ENCODE measurements at places on chromosomes 1 and 21.

- DNase-seq, result peak; percentile 82
Observed at GRCh38 chr1:26697978-26698849, 2.4 kb downstream of the ARID1A start.

DNA sequence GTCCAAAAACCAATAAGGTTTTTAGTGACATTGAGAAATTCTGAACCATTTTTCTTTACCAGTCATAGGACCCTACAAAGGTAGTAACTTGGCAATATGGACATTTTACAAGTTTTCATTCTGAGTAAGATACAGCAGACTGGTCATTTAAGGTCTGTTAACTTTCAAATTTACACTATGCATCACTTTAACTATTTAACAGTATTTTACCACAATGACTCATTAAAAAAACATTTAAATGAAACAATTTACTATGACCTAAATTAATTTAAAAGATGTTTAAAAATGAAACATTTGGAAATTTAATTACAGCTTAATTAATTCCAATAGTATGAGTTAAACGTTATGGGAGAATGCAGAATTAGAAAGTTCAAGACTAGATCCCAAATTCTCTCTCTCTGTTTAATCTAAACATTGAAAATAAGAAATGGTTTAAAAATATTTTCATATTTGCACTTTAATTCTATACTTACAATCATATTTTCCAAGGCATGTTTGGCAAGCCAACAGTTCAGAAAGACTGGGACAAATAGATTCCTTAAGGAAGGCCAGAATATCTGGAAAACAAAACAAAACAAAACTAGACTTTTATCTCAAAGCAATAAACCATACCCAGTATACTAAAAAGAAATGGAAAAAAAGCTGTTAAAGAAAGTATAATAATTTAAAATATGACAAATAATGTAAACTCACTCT is 140.9 kb downstream of the KCNT2 start:
- no peak for DNase-seq

DNA sequence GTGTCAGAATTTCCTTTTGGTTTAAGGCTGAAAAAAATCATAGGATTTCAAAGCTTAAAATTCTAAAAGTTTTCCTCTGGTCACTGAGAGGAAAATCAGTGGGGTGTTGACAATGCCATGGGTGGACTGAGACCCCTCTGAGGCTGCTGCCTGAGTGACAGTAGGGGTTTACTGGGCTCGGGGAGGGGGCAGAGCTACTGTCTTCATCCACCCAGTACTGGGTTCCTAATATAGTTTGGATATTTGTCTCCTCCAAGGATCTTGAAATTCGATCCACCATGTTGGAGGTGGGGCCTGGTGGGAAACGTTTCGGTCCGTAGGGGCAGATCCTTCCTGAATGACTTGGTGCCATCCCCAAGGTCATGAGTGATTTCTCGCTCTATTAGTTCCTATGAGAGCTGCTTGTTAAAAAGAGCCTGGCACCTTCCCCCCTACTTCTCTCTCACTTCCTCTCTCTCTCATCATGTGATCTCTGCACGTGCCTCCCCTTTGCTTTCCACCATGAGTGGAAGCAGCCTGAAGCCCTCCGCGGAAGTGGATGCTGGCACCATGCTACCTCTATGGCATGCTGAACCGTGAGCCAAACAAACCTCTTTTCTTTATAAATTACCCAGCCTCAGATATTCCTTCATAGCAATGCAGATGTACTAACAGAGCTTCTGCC is 72.3 kb downstream of the MAP10 start:
- no peak for DNase-seq

- peak; percentile 37 for DNase-seq
Observed at GRCh38 chr1:154404984-154405746, at the start of gene IL6R. IL6R (plus strand) TSS chr1:154405343; CDS start chr1:154405630, 287 bp downstream.

GRCh38 chr1:200363264-200363933 is 46.4 kb downstream of the ZNF281 start:
- DNase-seq, result no peak

GRCh38 chr1:226884116-226884625 is 13.8 kb downstream of the PSEN2 start:
- DNase-seq, result no peak

GRCh38 chr1:33347650-33347992 is 26.7 kb upstream of the A3GALT2 start:
- DNase-seq, result peak; percentile 57

DNA sequence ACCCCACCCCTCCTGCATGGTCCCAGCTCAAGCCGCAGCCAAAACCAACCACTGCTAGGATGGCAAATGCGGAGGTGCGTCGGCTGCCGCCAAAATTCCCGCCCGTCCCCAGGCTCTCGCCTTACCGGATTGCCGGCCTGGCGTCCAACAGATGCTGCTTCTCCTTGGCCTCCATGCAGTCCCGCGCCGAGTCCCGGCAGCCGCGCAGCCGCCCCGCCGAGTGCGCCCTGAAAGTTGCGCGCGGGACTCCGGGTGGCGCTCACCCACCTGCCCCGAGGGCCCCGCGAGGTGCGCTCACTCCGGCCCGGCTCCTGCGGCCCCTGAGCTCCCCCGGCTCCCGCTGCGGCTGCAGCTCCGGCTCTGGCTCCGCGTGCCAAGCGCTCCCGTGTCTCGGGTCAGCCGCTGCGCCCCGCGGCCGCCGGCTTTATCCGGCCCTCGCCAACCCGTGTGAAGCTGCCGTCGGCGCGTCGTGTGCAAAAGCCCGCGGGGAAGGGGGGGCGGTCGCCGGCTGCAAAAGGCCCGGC is at the start of gene SLC30A2:
SLC30A2 (minus strand) TSS at position 397 of the 524 bp plus-strand sequence; CDS start at position 175, 222 bp downstream.
- no peak for DNase-seq

GRCh38 chr1:156510709-156511108 is 10.1 kb upstream of the MEF2D start:
- DNase-seq, result no peak

DNA sequence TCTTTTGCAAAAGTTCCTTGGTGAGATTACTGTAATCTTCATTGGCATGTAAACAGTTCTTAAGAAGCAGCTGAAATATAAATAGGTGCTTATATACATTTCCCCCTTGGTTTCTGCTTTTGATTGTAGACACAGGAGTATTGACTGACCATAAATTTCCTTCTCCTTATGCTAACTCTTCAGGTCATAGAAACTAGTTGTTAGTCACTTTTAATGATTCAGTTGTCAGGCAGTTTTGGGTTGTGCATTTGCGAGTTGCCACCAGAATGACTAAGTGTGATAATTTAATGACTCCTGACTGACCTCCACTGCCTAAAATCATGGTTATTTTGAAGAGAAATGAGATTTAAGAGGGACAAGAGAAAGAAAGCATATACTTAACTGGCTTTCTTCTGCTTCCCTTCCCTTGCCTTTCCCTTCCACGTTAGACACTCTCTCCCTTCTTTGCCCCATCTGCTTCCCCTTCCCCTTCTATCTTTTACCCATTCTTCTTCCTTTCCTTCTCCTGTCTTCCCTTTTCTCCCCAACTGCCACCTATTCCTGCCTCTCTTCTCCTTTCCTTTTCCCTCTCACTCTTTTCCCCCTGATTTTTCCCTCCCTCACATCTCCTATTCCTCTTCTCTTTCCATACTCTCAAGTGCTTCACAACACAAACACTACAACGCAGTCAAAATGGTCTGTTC is 12.3 kb downstream of the ZMPSTE24 start:
- no peak for DNase-seq

GRCh38 chr1:160640359-160641123 is 6.3 kb downstream of the SLAMF1 start:
- DNase-seq, result no peak

DNA sequence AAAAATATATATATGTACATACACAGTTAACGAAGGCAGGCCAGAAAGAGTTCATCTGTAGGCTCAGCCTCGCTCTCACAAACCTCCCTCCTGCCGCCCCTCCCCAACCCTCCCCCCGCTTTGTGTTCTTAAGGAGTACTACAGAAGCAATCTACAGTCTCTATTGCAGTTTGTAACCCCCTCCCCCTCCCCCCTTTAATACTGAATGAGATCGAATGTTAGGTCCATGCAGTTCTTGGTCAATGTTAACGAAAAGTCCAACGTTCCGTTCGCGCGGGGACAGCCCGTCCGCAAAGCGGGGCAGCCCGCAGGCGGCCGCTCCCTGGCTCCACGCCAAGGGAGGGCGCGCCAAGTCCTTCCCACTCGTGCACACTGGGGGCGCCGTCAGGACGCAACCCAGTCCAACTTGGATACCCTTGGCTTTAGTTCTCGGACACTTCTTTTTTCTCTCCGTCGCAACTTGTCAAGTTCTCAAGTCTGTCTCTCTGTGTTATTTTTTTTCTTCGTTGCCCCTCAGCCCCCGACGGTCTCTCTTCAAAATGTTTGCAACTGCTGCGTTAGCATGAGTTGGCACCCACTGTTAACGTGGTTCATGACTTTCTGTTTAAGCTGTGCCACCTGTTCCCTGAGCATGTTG is 2.2 kb downstream of the JUN start:
- peak; percentile 52 for DNase-seq

DNA sequence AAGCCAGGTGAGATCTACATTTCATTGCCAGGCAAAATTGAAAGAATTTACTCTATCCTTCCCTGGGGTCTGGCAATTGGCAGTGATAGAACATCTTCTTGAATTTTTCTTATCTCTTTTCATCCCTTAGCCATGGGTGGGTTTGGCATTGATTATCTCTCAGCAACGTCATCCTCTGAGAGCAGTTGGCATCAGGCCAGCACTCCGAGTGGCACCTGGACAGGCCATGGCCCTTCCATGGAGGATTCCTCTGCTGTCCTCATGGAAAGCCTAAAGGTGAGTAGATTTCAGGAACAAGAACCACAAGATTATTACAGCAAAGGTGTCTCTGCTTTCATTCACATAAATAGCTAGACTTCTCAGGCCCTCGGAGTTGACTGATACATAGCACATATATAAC is 39.3 kb downstream of the NCF2 start:
- no peak for DNase-seq

DNA sequence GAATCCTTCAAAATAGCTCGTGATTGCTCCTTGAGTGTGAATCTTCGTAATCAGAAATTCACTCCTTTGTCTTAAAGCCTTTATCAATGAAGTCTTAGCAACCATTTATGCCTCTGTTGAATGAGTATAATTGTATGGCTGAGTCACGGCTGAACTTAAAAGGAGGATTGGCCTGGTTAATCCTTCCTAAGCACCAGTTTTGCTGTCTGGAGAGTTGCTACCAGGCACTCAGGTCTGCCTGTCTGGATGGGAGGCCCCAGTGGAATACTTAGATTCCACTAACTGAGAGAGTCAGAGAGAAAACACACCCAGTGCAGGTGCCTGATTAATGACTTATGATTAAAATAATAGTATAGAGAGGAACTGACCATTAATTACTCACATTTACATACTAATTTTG is 7.6 kb upstream of the HHAT start:
- no peak for DNase-seq

DNA sequence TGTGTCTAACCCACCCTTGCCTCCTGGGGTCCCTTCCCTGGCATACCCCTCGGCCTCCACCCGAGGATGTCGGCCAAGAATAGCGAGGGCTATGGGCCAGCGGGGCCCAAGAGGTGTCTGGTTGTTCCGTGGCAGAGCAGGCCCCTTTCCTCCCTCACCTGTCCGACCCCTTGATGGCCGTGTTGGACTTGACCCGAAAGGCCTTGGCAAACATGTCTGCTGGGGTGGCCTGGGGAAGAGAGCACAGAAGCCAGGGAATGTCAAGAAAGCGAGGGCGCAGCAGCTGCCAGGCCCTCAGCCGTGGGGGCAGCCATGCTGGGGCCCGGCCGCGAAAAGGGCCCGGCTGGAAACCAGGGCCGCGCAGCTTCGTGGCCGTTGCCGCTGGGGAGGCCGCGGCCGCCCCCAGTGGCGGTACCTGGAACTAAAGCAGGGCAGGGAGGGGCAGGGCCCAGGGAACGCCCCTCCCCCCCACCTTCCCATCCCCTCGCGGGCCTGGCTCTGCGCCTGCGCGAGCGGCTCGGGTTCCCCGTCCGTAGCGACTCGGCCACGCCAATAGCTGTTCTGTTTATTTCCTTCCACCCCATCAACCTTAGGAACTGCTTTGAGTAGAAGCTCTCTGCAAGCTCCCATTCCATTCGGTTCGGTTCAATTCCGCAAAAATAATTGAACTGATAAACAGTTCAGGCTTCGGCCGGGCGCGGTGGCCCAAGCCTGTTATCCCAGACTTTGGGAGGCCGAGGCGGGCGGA is at the start of gene EIF2D:
EIF2D (minus strand) TSS at position 337 of the 748 bp plus-strand sequence; CDS start at position 214, 123 bp downstream.
- peak; percentile 88 for DNase-seq

DNA sequence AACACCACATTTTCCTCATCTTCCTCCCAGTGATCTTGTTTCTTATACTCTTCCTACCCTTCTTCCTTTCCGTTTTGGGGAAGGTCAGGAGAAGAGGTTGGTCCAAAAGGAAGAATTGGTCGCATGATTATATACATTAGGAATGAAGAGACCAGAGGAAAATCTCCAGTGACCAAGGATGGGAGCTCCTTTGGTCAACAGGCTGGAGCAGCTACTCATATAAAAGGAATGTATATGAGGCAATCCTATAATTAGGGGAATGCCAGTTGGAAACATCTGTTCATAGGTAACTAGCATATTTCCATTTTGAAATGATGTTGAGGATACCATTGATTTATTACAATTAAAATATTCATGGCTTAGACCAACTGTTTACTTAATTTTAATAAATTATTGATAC is 114.5 kb downstream of the LRRC40 start:
- DNase-seq, result no peak

- DNase-seq, result no peak
Observed at GRCh38 chr1:87844251-87844650, 515.6 kb downstream of the LMO4 start.

- DNase-seq, result peak; percentile 47
Observed at GRCh38 chr1:72281637-72282270, 585 bp downstream of the NEGR1 start.

- no peak for DNase-seq
Observed at GRCh38 chr1:56920591-56921001, 45.2 kb downstream of the C8B start.

- DNase-seq, result no peak
Observed at GRCh38 chr21:42595283-42596187, 57.9 kb upstream of the PDE9A start.

- DNase-seq, result no peak
Observed at GRCh38 chr1:23102289-23102688, 66.4 kb downstream of the LUZP1 start.

DNA sequence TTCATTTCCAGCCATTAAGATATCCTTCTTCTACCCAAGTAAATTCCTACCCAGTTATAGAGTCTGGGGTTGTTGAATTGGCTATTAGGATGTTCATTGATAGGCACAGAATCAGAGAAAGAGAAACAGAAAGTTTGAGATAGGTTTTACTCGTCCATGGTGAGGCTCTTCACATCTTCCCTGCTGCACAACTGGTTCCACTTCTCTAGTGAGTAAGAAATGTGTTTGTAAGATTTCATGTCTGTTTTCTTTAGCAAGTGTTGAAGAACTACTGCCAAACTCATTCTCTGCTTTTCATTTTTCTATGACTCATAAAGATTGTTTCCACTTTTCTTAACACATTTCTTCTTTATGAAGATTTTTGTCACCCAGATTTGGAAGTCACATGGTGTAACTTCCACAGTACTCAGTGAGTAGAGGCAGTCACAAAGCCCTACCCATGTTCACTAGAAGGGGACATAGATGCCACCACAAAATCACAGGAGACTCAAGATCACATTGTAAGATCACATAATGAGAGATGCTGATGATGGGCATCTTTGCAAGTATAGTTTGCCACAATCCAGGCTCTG is 152.3 kb downstream of the SNX7 start:
- no peak for DNase-seq

- DNase-seq, result no peak
Observed at GRCh38 chr1:242187816-242188215, 188.9 kb upstream of the MAP1LC3C start.

GRCh38 chr1:1087351-1088028 is 13.4 kb upstream of the RNF223 start:
- DNase-seq, result no peak
